ENCODE measurements at places on chromosomes 4 and X.
A peak's percentile ranks its signal among the peaks of the same experiment; 100 is the strongest.

GRCh38 chr4:37827802-37828321 lies 1.4 kb downstream of the PGM2 start:
- no peak for DNase-seq

DNA sequence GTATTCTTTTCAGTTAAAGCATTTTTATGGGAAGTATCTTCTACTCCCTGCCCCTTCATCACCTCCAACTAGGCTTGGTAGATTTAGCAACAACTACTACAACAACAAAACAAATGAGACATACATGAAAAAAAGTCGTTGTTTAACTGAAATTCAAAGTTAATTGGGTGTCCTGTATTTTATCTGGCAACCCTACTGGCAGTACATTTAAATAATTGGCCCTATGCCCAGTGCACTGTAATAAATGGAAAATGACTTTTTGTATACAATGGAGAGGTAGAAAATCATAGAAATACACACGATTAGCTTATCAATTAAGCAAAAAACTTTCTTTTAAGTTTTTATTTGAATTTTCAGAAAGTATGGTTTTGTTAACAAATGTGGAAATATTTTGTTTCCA lies 21.4 kb upstream of the CLGN start:
- DNase-seq, result no peak

- DNase-seq, result no peak
These were observed 41.5 kb downstream of the CD40LG start for GRCh38 chrX:136689436-136689835.

- DNase-seq, result no peak
These were observed 99.5 kb upstream of the FAM9B start for GRCh38 chrX:9133426-9133825.

DNA sequence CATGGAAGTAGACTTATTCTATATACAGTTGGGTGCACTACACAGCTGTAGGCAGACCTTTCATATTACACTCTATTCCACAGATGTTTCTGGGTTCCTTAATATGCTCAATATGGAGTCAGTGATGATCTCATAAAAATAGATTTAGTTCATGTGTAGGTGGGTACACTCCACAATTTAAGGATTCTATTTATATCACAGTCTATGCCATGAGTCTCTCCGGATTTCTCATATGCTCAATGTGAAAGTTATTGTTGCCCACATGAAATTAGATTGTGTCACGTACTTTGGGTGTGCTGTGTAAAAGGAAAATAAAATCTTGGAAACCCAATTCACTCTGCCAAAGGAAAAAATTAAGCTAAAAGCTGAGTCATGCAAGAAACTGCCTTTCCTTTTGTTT lies 32.5 kb upstream of the TASL start:
- no peak for DNase-seq

DNA sequence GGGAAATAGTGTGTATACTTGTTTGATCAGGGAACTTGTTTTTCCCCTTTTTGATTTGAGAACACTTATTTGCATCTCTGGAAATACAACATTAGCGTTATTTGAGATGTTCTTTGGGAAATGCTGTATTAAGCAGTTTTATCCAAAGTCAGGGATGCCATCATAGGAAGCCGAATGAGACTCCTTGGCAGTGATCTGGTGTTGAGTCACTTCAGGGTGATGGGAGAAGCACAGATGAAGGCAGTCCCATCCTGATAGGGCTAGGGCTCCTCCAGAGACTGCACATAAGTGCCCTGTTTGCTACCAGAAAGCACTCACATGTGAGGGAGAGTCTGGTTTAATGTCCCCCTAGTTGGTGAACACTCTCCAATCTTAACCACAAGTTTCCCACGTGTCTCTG lies 62.3 kb downstream of the IL1RAPL1 start:
- no peak for DNase-seq

DNA sequence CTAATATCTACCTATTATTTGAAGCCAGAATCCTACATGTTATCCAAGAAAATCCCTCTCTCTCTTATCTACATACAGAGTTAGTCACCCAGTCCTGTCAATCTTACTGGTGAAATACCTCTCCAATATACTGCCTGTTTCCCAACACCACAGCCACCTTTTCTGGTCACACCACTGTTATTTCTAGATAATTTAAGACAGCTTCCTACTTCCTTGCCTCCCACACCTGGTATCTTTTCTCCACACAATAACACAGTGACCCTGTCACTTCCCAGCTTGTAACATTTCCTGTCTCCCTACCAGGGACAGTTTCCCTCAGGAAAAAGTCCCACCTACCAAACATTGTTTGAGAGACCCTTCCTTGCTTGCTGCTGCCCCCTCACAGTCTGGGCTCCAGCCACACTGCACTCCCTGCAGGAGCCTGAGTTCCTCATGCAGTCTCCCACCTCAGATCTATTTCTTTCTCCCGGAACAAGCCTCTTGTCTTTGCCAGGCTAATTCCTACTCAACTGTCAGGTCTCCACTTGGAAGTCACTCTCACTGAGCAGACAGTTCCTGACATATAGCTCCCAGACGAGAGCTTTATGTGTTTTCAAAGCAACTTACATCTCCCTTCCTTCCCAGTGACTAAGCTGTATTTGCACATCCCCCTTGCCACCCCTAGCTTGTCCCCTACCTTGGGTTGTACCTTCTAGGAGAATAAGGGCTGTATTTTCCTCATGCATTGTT lies 73.6 kb upstream of the QRFPR start:
- DNase-seq, result no peak

DNA sequence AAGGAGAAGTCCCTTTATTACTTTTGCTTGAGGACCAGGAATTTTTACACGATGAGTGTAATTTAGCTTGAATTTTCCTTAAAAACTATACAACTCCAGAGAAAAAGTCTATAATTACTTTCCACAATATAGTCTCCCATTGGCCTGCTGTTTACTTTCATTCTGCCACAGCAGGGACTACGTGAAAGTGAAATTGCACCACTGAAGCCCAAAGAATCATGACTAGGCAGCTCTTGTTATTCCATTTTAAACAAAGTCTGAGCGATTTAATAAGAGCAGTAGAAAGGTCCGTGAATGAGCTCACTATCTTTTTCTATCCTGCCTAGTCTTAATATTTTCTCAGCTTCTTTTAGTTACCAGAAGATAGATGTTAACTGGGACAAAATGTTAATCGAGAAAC lies 68.6 kb downstream of the ADGRG4 start:
- DNase-seq, result no peak

DNA sequence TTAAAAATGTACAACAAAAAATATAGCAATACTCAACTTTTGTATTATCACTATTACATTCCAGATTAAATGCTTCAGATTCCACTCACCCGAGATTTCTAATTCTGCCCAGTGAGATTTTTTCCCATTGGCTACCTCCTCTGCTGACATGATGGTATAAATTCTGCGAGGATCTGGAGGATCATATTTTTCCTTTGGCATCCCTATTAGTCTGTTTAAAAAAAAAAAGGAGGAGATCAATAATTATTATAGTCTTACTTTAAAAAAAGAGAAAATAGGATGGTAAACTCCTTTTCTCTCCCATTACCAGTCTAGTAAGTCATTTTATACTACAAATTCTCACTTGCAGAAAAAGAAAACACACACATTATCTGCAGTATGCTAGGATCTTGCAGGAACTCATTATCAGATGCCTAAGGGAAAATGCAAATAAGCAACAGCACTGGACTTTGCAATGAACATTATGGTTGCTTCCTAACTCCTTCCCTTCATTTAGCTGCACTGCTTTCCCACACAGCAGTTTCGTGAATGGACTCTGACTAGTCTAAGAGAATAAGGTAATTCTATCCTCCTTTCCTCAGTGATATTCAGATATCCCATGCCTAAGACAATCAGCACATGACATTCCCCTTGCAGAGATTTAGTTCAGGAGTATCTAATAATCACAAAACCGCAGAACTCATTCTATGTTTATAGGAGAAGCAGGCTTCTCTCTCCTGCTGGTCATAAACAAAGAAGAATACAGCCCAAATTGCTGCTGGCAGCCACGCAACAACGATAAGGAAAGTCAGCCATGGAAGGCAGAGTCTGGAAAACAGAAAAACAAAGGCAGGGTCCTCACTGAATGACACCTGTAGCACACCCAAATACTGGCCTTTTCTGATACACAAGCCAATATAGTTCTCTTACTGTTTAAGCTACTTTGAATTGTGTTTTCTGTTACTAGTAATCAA lies 42.7 kb downstream of the CNOT6L start:
- no peak for DNase-seq

GRCh38 chr4:1410491-1411325 lies 4.5 kb upstream of the NKX1-1 start:
- peak; percentile 51 for DNase-seq

DNA sequence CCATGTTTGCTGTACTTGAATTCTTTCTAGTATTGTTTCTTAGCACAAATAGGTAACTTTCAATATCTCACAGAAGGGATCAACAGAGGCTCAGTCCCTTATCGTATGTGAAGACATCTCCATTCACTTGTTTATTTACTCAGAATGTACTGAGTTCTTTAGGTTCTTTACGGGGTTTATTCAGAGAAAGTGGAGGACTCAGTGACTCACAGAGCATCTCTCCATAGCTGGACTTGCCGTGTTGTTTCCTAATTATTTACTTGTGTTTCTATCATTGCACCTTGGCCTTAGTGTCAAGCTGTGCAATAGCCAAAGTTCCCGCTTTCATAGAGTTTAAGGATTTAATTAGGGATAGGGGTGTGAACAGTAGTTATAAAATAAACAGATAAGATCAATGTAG lies 57.1 kb downstream of the RHOH start:
- DNase-seq, result no peak

GRCh38 chr4:156459584-156459983 lies 505.9 kb upstream of the CTSO start:
- DNase-seq, result no peak

GRCh38 chr4:158870626-158871334 lies 102.0 kb downstream of the FNIP2 start:
- DNase-seq, result no peak

GRCh38 chr4:156038772-156039171 lies 85.1 kb upstream of the CTSO start:
- no peak for DNase-seq

DNA sequence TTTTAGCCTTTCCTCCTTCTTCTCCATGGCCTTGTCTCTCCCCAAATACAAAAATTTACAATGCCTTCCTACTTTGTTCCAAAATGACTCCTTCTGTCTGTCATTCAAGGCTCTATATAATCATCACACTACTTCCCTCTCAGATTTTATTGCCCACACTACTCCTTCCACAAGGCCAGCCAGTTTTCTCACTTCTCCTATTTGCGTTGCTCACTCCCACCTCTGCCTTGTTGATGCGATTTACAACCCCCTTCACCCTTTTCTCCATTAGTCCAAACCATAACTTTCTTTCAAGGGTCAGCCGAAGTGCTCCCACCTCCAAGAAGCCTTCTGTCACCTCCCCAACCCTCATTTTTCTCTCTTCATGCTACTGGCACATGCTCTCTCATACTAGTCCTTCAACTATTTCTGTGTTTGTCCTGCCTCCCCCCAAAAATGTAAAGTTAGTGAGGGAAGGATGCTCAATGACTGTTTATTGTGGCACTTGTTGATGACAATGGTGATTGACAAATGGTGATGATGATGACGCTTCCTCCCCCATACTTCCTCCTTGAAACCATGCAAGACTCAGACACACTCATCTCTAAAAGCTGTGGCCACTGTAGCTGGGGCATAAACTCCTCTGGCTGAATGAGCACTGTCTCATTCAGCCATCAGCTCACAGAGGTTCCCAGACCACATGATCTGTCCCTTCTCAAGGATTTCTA lies 2.7 kb upstream of the XKRX start:
- no peak for DNase-seq

GRCh38 chrX:63561425-63561824 lies 210.3 kb upstream of the SPIN4 start:
- no peak for DNase-seq

GRCh38 chrX:129599499-129599898 lies 55.3 kb downstream of the APLN start:
- no peak for DNase-seq

DNA sequence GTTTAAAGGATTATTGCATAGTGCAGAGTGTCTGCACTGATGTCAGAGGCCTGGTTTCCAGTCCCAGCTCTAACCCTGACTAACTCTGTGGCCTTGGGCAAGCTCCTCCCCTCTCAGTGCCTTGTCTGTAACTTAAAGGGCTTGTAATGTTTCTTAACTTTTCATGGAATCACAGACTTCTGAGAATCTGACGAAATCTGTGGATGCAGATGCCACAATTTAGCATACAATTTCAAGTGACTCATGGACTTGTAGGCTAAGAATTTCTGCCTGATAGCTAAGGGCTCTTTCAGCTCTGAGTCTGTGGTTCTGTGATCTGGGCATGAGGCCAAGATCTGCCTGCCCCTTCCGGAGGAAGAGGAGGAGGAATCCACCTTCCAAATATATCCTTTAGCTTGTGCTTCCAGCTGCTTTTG lies 236.9 kb downstream of the AR start:
- peak; percentile 77 for DNase-seq

GRCh38 chrX:43065978-43066377 lies 288.0 kb upstream of the PPP1R2C start:
- DNase-seq, result no peak

DNA sequence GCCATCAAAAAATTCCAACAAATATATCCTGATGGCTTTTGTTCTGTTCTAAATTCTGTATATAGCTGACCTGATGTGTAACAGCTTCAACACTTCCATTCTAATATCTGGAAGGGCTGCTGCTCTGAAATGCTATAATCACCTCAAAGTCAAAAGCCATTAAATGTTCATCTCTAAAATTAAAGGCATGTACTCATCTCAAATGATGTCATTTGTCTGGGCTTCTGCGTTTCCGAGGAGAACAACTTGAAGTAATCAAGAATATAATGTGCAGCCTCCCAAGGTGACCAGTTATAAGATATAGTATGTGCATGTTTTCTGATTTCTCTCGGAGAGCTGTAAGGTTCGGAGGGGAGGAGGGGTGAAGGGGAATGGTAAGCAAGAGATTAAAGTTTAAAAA lies 237.6 kb downstream of the SCFD2 start:
- DNase-seq, result no peak

- peak; percentile 67 for DNase-seq
These were observed 2.9 kb downstream of the PAK3 start for GRCh38 chrX:111098874-111099273.

DNA sequence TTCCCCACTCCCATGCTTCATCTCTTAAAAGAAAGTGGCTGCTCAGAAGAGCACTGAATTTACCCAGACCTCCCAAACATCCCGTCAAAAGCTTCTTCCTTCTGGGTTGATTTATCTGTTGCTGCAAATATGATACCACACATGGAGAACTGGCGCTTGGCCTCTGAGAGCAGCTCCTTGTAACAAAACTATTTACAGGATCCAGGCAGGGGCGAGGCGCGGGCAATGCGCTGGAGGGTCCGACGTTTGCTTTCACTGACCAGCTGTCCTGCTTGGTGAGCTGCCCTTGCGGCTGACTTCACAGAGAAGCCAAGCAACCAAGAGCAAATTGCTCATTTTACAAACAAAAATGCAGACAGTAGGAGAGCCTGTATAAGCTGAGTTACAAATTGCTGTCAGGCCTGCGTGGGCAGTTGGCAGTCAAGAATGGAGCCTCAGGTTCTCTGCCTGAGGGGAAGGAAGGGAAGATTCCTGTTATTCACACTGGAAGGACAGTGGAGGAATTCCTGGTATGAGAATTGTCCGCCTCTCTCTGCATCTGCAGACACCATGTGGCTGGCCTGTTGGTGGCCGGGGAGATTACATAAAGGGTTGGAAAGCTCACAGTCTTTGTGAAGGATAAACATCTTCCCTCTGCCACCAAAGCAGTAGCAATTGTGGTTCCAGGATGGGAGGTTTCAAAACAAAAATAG lies 192.2 kb upstream of the LEF1 start:
- no peak for DNase-seq

GRCh38 chrX:123256378-123256777 lies 72.3 kb downstream of the GRIA3 start:
- no peak for DNase-seq
